ENCODE measurements at places on chromosomes 3 and 15. TPM values are rescaled to one million over a fixed set of nuclear protein-coding genes. Genes with fewer than 3 reads are reported as not detected.

- no peaks in the 10 kb centered on the region for H3K36me3 ChIP-seq
- no peak overlapping the region for H3K4me3 ChIP-seq
- no peak overlapping the region for H3K27ac ChIP-seq
- no peaks in the 10 kb centered on the region for H3K27me3 ChIP-seq
- H3K4me1 ChIP-seq: peaks cover 22% of the 10 kb centered on the region
Observed at GRCh38 chr3:13066834-13067233, 6.4 kb downstream of the IQSEC1 start.

PTH1R gene
- not detected for total RNA-seq

SLC22A14 gene
- total RNA-seq: not detected

ATP8B4 gene
- 2.0 TPM for total RNA-seq

- no peak for DNase-seq
- H3K4me3 ChIP-seq: no peak overlapping the region
- H3K4me1 ChIP-seq: peaks cover 5% of the 10 kb centered on the region
- H3K27ac ChIP-seq: no peak overlapping the region
- H3K36me3 ChIP-seq: no peaks in the 10 kb centered on the region
Observed at GRCh38 chr3:101171681-101172191, 148.6 kb downstream of the IMPG2 start.

PRR23C gene
- not detected for total RNA-seq

PLAAT1 gene
- total RNA-seq: not detected

GPR176 gene
- 0.17 TPM for total RNA-seq

CLCN2 gene
- 2.9 TPM for total RNA-seq

GRCh38 chr3:111882194-111882593, 23.1 kb downstream of the PHLDB2 start:
- H3K4me3 ChIP-seq: no peak overlapping the region
- peaks cover 5% of the 10 kb centered on the region for H3K27me3 ChIP-seq
- H3K4me1 ChIP-seq: no peaks in the 10 kb centered on the region

GRCh38 chr3:169954142-169954756, 12.4 kb upstream of the SEC62 start:
- H3K4me1 ChIP-seq: peaks cover 22% of the 10 kb centered on the region
- peak overlapping the region; percentile 9 for H3K4me3 ChIP-seq
- H3K36me3 ChIP-seq: no peaks in the 10 kb centered on the region
- peak overlapping the region; percentile 60 for H3K27ac ChIP-seq

- DNase-seq: no peak
- no peaks in the 10 kb centered on the region for H3K4me1 ChIP-seq
- H3K4me3 ChIP-seq: no peak overlapping the region
- H3K27ac ChIP-seq: no peak overlapping the region
- H3K27me3 ChIP-seq: no peaks in the 10 kb centered on the region
Observed at GRCh38 chr3:162586591-162586990, 1090.0 kb downstream of the OTOL1 start.

PLS1 gene
- 5.4 TPM for total RNA-seq

DNA sequence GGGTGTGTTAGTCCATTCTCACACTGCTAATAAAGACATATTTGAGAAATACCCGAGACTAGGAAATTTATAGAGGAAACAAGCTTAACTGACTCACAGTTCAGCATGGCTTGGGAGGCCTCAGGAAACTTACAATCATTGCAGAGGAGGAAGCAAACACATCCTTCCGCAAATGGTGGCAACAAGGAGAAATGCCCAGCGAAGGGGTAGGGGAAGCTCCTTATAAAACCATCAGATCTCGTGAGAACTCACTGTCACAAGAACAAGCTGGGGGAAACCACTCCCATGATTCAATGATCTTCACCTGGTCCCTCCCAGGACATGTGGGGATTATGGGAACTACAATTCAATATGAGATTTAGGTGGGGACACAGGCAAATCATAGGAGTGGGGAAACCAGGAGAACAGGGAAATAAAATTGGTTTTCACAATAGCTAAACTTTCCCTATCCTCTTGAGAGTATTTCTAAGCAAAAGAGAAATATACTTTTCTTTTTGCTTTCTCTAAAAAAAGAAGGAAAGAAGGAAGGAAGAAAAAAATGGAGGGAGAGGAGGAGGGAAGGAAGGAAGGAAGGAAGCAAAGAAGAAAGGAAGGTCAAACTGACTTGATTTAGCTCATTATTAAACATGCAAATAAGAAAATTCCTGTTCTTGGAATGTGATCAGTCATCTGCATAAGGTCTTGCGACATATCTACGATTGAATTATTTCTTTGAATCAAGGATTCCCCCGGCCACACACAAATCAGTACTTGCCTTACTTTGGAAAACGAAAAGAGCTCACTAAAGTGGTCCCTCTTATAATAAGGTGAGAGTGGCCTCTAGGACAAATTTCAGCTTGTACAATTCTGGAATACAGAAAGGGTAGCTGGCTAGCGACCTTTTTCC, 75.2 kb downstream of the LIPC start:
- H3K27me3 ChIP-seq: no peaks in the 10 kb centered on the region
- peaks cover 22% of the 10 kb centered on the region for H3K4me1 ChIP-seq
- H3K27ac ChIP-seq: no peak overlapping the region
- DNase-seq: no peak

DNA sequence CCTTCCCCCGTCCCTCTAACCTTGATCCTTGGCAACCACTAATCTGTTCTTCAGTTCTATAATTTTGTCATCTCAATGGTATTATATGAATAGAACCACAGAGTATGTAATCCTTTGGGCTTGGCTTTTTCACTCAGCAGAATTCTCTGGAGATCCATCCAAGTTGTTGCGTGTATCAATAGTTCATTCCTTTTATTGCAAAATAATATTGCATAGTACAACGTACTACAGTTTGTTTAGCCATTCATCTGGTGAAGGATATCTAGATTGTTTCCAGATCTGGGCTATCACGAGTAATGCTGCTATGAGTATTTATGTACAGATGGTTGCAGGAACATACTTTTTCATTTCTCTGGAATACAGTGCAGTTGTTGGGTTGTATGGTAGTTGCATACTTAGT, 76.2 kb downstream of the PLXNA1 start:
- no peaks in the 10 kb centered on the region for H3K36me3 ChIP-seq
- H3K4me1 ChIP-seq: no peaks in the 10 kb centered on the region
- H3K4me3 ChIP-seq: no peak overlapping the region

- no peak overlapping the region for H3K27ac ChIP-seq
- no peaks in the 10 kb centered on the region for H3K27me3 ChIP-seq
- no peak for DNase-seq
- H3K4me1 ChIP-seq: peaks cover 30% of the 10 kb centered on the region
- peak overlapping the region; percentile 2 for H3K4me3 ChIP-seq
- H3K36me3 ChIP-seq: peaks cover 11% of the 10 kb centered on the region
Observed at GRCh38 chr3:114217266-114217665, 20.1 kb downstream of the ZNF80 start.

DNA sequence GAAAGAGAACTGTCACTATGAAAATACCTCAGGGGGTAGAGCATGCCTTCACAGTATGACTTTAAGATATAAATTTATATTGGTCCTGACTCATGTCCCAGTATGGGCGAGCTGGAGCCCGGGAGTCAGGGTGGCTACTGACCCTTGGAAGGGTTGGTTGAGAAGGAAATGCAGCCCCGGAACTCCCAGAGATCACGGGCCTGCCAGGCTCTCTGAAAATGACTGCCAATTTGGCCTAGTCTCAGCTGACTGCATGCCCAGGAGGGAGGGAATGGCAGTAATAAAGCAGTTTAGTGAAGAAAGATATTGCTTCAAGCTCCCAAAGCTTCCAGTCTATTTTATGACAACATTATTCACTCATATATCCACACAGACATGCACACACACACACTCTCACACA, 299.0 kb downstream of the NR2F2 start:
- peaks cover 4% of the 10 kb centered on the region for H3K27me3 ChIP-seq
- H3K4me1 ChIP-seq: no peaks in the 10 kb centered on the region
- no peaks in the 10 kb centered on the region for H3K36me3 ChIP-seq
- no peak overlapping the region for H3K27ac ChIP-seq
- H3K4me3 ChIP-seq: no peak overlapping the region

DNA sequence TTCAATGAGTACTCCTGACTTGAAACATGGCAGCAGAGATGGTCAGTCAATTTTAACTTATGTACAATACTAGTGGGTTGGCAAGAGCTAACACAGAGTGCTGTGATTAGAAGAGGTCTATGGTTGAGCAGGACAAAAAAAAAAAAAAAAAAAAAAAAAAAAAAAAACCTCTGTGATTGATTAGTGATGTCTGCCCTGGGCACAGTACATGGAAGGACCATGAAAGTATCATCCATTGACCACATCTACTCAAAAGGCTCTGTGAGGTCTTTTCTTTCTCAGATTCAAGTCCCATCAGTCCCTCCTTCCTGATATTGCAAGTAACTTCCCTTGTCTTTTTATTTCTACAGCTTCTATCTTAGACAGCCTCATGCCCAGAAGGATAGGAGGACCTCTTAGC, 59.6 kb downstream of the NTRK3 start:
- DNase-seq: no peak
- H3K4me3 ChIP-seq: no peak overlapping the region
- no peak overlapping the region for H3K27ac ChIP-seq
- H3K36me3 ChIP-seq: no peaks in the 10 kb centered on the region
- H3K27me3 ChIP-seq: peaks cover 8% of the 10 kb centered on the region

C2CD4A gene
- 0.27 TPM for total RNA-seq

DNA sequence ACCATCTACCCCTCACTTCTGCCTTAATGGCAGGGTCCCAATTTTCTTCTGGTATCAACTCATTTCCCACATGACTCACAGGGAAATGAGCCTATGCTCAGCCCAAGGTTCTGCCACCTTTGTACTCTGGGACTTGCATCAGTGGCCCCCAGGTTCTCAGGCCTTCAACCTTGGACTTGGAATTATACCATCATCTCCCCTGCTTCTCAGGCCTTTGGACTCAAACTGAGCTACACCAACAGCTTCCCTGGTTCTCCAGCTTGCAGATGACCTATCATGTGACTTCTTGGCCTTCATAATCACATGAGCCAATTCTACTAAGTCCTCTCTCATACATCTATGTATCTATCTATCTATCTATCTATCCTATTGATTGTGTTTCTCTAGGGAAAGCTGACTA, 149.5 kb downstream of the PLCH1 start:
- H3K4me3 ChIP-seq: no peak overlapping the region
- no peak for DNase-seq
- no peak overlapping the region for H3K27ac ChIP-seq
- H3K4me1 ChIP-seq: no peaks in the 10 kb centered on the region
- H3K27me3 ChIP-seq: peaks cover 11% of the 10 kb centered on the region
- H3K36me3 ChIP-seq: no peaks in the 10 kb centered on the region

DNA sequence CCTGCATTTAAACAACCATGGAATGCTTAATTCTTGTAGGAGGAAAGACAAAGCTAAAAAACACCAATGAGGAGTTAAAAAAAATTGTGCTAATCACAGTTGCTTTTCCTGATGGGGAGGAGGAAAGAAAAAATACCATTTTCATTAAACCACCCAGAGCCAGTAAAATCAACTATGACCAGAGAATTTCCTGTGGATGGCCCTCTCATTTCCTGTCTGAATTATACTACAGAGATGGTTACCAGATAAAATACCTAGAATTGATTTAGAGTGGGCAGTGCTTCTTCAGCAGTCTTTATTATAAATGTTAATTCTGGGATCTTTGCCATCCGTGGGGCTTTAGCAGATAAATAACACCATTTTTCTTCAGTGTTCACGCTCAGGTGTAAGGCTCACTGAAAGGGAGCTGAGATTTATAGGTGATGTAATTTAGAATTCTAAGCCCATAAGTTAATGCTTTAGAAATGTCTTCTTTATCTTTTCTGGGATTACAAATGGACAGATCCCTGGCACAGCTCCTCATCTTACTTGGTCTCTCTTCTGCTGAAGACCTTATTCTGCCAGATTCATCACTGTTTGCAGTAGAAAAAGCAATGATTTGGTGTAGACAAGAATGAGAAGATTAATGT, 37.9 kb downstream of the RETNLB start:
- no peaks in the 10 kb centered on the region for H3K36me3 ChIP-seq
- DNase-seq: no peak
- H3K27me3 ChIP-seq: no peaks in the 10 kb centered on the region
- H3K4me1 ChIP-seq: peaks cover 3% of the 10 kb centered on the region
- H3K4me3 ChIP-seq: no peak overlapping the region

GOLGA6D gene
- total RNA-seq: not detected

SLC30A4 gene
- 1.2 TPM for total RNA-seq

GRCh38 chr3:36210840-36211651, 169.3 kb upstream of the STAC start:
- H3K27ac ChIP-seq: no peak overlapping the region
- no peaks in the 10 kb centered on the region for H3K36me3 ChIP-seq
- H3K4me1 ChIP-seq: no peaks in the 10 kb centered on the region
- H3K4me3 ChIP-seq: no peak overlapping the region

GRCh38 chr15:42083605-42083908, 10.8 kb downstream of the PLA2G4D start:
- H3K4me3 ChIP-seq: no peak overlapping the region
- peaks cover 6% of the 10 kb centered on the region for H3K27me3 ChIP-seq
- peaks cover 4% of the 10 kb centered on the region for H3K4me1 ChIP-seq
- H3K27ac ChIP-seq: no peak overlapping the region

NPAP1 gene
- total RNA-seq: not detected

CPA3 gene
- not detected for total RNA-seq

All from activated naive CD4-positive, alpha-beta T cell treated with anti-CD3 and anti-CD28 coated beads for 36 hours (primary cell).